NCI-H1930 (cell line): ENCODE measurements at places on chromosomes 11 and 22.

GRCh38 chr11:72701466-72701865 lies 27.2 kb upstream of the PDE2A start:
- DNase-seq, result no peak

GRCh38 chr11:17839450-17839849 lies 104.9 kb downstream of the KCNC1 start:
- no peak for DNase-seq

DNA sequence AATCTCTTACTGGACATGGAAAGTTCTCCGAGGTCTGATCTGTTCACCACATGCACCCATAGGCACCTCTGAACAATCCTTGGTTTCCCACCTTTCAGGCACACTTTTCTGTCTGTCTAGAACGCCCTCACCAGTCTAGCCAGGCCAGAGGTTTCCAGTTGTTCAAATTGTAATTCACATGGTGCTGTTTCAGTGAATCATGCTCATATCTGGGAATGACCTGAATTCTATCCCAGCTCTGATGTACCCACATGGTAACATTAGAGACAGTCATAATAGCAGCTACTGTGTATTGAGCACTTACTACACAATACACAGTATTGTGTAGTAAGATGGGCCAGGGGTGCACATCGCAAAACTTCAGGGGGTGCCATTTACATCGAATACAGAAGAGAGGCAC lies 138.2 kb downstream of the COMMD9 start:
- no peak for DNase-seq

GRCh38 chr11:105870516-105871113 lies 151.4 kb downstream of the MSANTD4 start:
- DNase-seq, result no peak

DNA sequence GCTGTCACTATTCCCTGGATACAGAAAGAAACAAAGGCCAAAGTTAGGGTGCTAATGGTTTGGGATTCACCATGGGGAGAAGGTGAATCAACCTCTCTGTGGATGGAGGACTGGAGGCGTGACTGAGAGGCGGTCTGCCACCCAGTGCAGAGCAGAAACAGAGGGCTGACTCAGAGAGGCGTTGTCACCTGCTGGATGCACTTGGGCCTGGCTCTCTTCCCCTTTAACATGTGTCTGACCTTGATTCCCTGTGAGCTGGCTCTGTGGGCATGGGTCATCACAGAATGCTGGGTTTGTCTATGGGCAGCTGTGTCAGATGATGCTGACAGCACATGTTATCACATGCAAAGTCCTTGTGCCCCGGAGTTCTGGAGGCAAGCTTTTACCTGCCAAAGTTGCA lies 75.9 kb downstream of the LDLRAD3 start:
- DNase-seq, result no peak

GRCh38 chr11:66904055-66904454 lies 47.2 kb downstream of the LRFN4 start:
- no peak for DNase-seq

- no peak for DNase-seq
Observed at GRCh38 chr11:90919332-90919731, 696.5 kb upstream of the CHORDC1 start.

GRCh38 chr11:122362381-122362780 lies 246.4 kb upstream of the BLID start:
- no peak for DNase-seq

GRCh38 chr11:15580056-15580774 lies 465.5 kb downstream of the INSC start:
- DNase-seq, result no peak

- DNase-seq, result no peak
Observed at GRCh38 chr22:50581950-50582492, 628 bp downstream of the CHKB start.

GRCh38 chr11:103910721-103911120 lies 125.7 kb upstream of the DDI1 start:
- no peak for DNase-seq

- no peak for DNase-seq
Observed at GRCh38 chr11:46162700-46163099, 41.4 kb upstream of the PHF21A start.

GRCh38 chr11:79050786-79051185 lies 390.0 kb downstream of the TENM4 start:
- no peak for DNase-seq

GRCh38 chr11:86145439-86146156 lies 76.7 kb upstream of the PICALM start:
- DNase-seq, result no peak

DNA sequence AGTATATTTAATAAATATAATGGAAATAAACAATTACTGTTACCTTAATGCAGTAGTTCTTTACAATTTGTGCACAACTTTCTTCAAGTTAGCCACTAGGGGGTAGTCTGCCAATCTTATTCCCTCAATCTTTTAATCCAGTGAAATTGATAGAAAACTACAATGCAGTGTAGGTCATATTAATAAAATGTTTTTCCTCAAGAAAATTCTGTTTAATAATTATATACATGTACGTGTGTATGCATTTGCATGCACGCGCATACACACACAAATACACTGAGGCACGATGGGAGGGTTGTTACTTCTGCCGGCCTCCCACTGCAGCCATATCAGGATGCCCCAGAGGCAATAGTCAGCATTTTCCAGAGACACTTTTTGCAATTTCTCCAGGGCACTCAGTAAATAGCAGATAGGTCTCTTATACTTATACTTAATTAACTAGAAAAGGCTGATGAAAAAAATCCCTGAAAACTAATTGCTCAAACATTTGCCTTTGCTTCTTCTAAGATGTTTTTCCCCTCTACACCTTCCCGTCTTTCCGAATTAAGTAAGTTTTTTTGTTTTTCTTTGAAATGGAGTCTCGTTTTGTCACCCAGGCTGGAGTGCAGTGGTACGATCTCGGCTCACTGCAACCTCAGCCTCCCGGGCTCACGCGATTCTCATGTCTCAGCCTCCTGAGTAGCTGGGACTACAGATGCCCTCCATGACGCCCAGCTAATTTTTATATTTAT lies 3.1 kb downstream of the GAB2 start:
- DNase-seq, result no peak

GRCh38 chr11:57134284-57134683 lies 47.5 kb upstream of the LRRC55 start:
- DNase-seq, result no peak

GRCh38 chr11:87425391-87425790 lies 387.7 kb downstream of the TMEM135 start:
- DNase-seq, result no peak

DNA sequence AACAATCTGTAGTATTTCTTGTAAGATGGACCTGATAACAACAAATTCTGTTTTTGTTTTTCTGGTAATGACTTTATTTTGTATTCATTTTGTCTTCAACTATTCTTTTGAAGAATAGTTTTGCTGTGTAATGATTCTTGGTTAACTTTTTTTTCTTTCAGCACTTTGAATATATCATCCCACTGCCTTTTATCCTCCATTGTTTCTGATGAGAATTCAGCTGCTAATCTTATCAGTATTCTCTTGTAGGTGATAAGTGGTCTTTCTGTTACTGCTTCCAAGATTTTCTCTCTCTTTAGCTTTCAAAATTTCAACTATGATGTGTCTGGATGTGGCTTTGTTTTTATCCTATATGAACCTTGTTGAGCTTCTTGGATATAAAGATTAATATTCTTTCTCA lies 21.5 kb downstream of the GALNT18 start:
- DNase-seq, result no peak

DNA sequence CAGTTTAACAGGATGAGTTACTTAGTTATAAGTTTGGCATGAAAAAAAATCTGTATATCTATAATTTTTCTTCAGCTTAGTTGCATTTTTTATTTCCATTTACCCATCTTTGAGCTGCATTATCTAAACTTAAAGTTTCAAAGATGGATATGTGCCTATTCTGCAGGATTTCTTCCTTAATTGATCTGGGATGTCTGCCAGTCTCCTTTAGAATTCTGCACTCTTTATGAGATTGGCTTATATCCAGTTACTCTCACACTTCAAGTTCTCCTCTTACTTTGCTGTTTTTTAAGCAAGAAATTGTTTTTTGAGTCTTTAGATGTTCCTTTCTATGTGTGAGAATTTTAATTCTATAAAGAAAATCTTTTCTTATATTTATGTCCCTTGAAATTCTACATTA lies 5.1 kb upstream of the PDGFD start:
- no peak for DNase-seq

- DNase-seq, result no peak
Observed at GRCh38 chr11:128488471-128488870, 98.9 kb downstream of the ETS1 start.

GRCh38 chr11:126123686-126124085 lies 61.0 kb upstream of the CDON start:
- no peak for DNase-seq

DNA sequence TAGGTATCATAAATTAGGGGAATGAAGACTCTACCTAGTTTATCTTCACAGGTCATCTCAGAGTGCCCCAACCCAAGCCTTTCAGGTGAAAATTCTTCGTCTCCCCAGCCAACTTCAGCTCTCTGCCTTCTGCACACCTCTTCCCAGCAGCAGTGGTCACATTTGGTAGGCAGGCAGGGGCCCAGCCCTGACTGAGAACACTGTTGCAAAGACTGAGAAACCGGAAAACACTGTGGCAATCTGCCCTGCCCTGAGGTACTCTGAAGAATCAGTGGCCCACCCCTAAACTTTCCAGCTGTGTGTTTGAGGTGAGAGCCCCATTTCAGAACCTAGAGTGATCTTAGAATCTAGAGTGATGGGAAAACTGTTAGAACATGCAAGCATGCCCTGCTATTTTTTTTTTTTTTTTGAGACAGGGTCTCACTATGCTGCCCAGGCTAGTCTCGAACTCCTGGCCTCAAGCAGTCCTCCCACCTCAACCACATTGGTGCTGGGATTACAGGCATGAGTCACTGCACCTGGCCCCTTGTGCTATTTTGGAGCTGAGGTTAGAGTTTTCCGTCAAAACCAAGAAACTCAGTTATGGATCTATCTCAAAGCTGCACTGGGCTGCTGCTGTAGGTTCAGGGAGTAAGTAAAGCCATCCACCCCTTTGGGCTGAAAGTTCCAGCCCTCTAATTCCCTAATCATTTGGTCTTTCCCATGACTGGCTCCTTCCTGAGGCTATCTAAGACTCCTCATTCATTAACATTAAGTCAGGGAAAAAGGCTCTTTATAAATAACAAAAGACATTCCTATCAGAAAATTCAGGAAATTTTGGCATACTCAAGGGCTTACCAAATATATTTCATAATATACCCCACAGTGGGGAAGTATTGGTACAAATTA lies 1.7 kb upstream of the LDHA start:
- DNase-seq, result no peak

- DNase-seq, result no peak
Observed at GRCh38 chr11:104329078-104329665, 165.2 kb upstream of the PDGFD start.

DNA sequence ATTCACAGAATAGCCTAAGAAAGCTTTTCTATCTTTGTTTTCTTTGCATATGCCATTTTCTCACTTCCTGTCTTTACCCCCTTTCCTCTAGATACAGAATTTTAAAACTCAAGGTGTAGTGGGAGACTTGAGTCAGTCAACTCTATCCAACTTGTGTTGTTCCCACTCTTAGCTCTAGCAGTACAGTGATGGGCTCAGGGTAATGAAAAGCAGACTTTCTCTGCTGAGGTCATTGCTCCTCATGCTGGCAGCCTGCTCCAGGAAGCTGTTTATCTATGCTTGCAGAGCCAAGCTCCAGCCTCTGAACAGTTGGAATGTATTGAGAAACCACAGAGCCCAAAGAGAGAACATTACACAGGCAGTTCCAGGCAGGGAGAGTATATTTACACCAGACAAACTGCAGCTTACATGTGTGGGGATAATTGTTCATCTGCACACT lies 68.1 kb downstream of the CSTPP1 start:
- no peak for DNase-seq

DNA sequence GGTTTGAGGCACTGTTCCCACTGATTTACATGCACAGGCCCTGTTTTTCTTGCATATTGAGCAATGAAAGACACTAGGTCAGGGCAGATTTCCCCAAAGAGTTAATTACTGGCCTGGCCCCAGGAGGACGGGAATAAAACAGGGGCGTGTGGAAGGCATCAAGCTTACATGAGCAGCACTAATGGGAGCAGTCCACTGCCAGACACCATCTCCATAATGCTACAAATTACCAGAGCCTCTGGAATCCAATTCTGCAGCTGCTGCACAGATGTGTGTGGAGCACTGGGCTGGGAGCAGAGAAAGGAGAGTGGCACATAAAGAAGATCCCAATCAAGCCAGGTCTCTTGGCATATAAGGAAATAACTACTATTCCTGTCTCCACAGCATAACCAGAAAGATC lies 96.9 kb downstream of the CCDC34 start:
- DNase-seq, result no peak

DNA sequence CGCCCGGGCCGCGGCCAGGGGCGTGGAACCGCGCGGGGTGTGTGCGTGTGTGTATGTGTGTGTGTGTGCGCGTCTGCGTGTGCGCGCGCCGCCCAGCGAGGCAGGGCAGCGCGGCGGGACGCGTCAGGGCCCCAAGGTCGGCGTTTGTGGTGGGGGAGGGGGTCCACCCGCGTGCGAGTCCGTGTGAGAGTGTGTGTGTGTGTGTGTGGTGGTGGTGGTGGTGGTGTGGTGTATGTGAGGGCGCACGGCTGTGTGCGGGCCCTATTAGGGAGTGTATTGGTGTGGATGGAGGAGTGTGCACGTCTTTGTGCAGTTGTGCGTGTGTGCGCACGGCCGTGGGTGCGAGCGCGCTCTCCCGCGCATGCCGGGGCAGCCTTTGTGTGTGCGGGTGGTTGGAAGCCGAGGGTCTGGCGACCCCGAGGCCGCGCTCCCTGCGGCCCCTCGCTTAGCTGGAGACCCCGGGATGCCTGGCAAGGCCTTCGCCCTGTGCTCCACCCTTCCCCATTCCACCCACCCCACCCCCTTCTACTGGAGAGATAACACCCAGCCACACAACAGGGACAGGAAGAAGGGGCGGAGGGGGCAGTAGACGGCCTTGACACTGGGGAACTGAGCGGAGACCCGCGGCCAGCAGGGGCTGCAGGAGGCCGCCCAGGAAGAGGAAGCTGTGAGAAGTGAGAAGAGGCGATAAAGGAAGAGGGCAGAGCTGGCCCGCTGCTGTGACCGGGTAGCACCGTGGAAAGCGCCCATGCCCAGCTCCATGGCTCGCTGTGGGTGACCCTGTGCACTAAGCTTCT lies 528 bp upstream of the ARRB1 start:
- DNase-seq, result no peak

- DNase-seq, result no peak
Observed at GRCh38 chr22:33242078-33242477, 183.9 kb upstream of the SYN3 start.

- no peak for DNase-seq
Observed at GRCh38 chr11:80503990-80504389, 1063.2 kb upstream of the TENM4 start.

GRCh38 chr11:75163921-75164849 lies 13.3 kb downstream of the SLCO2B1 start:
- DNase-seq, result no peak

- no peak for DNase-seq
Observed at GRCh38 chr11:102014756-102015155, 32.5 kb upstream of the CFAP300 start.
